Lung (tissue), 17 donors: ENCODE measurements at places on chromosomes 4 and X. TPM values are rescaled to one million over a fixed set of nuclear protein-coding genes. Genes with fewer than 3 reads are reported as not detected.

DNA sequence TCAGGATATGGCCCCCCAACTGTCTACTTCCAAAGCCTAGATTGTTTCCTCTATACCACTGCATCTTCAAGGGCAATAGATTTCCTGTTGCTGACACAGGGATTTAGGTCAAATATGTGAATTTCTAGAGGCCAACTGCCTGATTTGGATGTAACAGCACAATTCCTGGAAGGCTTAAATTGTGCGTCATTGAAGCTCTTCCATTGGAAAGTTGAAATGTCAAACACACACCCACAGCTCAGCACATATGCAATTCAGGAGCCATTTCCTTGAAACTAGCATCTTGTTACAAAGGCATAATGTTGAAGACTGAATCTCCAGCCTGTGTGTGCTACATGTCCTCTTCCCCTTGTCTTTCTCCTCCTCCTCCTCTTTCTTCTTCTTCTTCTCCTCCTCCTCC is 158.6 kb downstream of the STK32B start:
- DNase-seq, result no peak

The SYTL5 gene
- 8.4 TPM for total RNA-seq

DNA sequence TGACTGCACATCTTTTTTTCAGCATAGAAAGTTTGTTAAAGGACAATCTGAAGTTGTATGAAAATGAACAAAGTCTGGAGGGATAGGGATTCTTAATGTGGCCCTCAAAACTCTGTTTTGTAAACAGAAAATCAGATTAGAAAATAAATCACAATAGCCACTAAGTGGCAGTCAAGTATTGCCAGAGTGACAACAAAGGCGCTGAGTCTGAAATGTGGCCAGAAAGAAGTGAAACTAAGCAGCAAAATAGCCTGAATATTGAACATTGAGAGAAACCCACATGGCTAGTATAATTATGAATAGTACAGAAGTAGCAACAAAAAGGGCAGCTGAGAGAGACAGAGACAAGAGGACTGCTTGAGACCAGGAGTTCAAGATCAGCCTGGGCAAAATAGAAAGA is 81.1 kb upstream of the CT45A1 start:
- peak; percentile 8 for DNase-seq

- peak; percentile 64 for DNase-seq
Measured at GRCh38 chr4:57098941-57099340, 11.2 kb downstream of the IGFBP7 start.

The ESX1 gene
- not detected for total RNA-seq

- DNase-seq, result peak; percentile 19
Measured at GRCh38 chr4:76377911-76378310, 43.0 kb downstream of the CCDC158 start.
